ENCODE measurements at places on chromosomes 11 and 22.
A peak's percentile ranks its signal among the peaks of the same experiment; 100 is the strongest.

- no peak for DNase-seq
These were observed 213.3 kb downstream of the FAM76B start for GRCh38 chr11:95576146-95576845.

GRCh38 chr11:28584992-28585391, 476.8 kb downstream of the METTL15 start:
- DNase-seq, result no peak

- DNase-seq, result no peak
These were observed 30.5 kb downstream of the KCNQ1 start for GRCh38 chr11:2475136-2475918.

- peak; percentile 96 for DNase-seq
These were observed at the start of the genes DDB1 and TKFC for GRCh38 chr11:61332797-61333549. DDB1 (minus strand) TSS chr11:61333105; CDS start chr11:61332968, 137 bp downstream. TKFC (plus strand) TSS chr11:61333228; CDS start chr11:61334729, 1,501 bp downstream.

DNA sequence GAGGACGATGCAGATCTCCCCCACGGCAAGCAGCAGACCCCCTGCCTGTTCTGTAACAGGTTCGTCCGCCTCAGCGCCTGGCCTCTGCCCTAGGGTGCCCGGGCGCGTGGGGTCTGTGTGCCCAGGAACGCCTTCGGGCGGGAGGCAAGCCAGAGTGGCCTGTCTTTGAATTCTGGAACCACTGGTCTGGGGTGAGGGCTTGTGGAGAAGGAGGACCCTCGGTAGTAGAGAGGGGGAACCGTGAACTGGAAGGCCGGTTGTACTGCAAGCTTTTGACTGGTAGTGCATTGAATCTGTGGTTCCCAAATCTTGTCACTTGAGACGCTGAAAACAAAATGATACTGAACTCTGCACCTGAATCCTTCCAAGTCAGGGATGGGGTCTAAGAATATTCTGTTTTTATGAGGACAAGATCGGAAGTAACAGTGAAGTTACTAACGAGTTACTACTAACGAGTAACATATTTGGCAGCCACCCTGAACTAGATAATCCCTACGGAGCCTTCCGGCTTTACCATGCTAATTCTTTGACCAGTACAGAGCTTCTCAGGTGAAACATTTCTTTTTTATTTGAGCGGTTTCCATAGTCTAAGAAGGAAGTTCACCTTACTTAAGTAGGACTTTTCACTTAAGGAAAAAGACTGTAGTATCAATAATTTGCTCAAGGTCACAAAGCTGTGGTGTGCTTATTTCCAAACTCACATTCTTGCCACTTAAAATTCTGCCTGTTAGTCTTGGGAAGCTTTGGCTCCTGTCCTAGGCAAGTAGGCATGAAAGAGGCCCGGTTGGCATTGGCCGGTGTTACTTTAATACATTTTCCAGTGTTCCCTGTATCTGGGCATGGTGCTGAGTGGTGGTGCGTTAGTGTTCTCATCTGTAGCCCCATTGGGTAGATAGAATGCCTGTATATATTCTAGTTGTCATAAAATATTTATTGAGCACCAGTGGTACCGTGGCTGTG, 860 bp downstream of the PRMT3 start:
- no peak for DNase-seq

DNA sequence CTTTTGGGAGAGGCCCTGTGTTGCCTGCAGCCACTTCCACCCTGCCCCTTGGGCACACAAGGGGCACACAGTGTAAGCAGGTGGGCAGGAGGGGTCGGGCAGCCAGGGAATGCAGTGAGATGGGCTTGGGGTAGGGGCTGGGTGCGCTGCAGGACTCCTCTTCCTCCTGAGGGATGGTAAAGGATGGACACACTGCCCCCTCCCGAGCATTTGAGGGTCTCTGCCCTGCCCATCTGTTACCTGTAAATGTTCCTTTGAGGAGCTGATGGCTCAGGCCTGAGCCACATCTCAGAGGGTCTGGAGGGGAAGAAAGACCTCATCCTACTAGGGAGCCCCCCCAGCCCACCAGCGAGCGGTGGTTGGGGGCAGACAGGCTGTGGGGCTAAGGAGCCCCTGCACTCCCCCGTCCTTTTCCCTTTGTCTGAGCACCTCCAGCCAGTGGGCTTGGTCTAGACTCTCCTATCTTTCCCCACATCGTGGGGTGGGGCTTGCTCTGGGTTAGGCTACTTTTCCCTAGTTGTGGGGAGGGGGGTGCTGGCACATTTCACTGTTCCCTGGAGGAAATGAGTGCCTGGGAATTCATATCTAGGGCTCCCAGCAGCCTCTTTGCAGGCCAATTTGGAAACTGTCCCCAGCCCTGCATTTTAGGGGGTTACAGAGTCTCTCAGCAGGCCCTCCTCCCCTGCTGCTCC, 1.7 kb upstream of the TSSC4 start:
- no peak for DNase-seq

- no peak for DNase-seq
These were observed 81.6 kb upstream of the SEPTIN5 start for GRCh38 chr22:19632668-19633148.

DNA sequence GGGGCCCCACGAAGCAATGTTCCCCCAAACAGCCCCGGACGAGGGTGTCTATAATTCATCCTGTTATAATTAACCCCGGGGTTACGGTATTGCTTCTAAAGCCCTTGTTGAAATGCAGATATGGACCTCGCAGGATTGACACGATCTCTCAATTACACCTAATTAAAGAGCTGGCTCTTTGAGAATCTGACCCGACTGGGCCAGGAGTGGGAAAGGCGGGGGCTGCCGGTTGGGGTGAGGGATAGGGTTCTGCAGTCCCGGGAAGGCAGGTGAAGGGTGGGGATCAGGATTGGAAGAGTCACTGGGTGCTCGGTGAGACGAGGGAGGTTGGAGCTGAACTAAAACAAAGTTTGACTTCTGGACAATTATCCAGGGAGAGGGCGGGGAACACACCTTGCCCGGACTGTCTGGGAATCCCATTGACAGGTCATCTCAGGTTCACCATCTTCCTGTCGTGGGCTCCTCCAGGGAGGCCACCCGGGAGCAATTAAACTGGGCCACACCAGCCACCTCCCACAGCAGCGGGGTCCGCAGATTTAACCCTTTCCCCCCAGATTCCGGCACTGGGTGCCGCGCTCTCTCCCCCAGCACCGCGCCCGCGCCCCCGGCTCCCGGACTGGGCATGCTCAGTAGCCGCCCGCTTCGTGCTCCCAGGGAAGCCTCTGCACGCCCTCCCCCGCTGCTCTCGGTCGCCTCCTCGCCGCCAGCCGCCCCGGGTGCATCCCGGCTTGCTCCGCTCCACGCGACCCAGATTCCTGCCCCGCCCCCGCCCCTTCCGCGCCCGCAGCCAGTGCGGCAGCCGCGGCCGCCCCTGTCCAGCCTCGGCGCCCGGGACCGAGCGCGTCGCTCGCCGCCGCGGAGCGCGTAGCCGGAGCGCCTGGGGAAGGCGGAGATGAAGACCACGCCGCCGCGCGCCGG, at the start of gene ELMOD1:
Gene ELMOD1 (plus strand): TSS at position 688 of the 918 bp plus-strand sequence. CDS start 27,043 bp downstream, outside the sequence.
- DNase-seq, result peak; percentile 24

- no peak for DNase-seq
These were observed 50.9 kb upstream of the CDON start for GRCh38 chr11:126113515-126113957.

DNA sequence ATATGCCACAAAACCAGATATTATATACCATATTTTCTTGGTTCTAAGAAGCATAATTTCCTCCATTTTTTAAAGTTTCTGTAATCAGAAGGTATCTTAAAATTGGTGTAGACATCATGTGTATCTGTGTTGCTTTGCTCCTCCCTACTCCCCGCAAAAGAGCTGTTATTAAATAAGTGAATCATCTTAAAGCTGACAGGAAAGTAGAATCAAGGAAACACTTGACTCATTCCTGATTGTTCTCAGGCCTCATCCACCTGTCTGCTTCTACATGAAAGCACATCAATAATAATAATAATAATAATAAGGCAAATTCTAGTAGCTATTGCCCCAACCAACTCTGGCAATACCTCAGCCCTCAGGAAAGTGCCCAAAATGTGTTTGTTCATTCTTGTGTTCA, 26.2 kb upstream of the GUCY1A2 start:
- DNase-seq, result no peak

DNA sequence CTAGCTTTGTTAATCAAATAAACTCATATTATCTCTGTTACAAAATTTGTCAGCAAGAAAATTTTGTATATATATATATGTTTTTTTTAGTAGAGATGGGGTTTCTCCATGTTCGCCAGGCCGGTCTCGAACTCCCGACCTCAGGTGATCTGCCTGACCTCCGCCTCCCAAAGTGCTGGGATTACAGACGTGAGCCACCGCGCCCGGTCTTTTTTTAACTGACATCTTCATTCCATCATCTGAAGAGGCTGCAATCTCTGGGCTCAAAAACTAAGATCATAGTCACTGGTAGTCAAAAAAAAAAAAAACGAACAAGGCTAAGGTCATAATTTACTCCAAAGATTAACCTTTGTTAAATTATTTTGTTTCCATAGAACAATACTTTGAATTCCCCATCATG, 5.3 kb upstream of the KLHDC7B start:
- DNase-seq, result no peak

GRCh38 chr11:3171931-3172560, 6.9 kb upstream of the OSBPL5 start:
- DNase-seq, result no peak

- no peak for DNase-seq
These were observed 443.9 kb downstream of the MIAT start for GRCh38 chr22:27101288-27101687.

DNA sequence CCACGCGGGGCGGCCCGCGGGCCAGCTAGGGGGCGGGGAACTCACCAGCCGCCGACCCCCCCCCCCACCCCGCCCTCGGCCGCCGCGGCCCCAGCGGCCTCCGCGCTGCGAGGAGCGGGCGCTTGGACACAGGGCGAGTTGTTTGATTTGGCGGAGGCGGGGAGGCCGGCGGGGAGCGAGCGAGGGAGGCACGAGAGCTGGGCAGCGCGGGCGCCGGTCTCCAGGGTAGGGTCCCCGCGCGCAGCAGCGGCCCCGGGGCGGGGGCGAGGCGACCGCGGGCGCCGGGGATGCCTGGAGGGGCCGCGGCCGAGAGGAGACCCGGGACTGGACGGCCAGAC, 64.4 kb downstream of the NAV2 start:
- DNase-seq, result no peak

All from GM19239 (cell line).